Epithelial cell of alveolus of lung (primary cell): ENCODE measurements at places on chromosomes 7 and 10. TPM values are rescaled to one million over a fixed set of nuclear protein-coding genes. Genes with fewer than 3 reads are reported as not detected.

Gene AFAP1L2
- 5.3 and 8.8 TPM in 2 replicates for total RNA-seq

Gene STK17A
- 22.8 and 77.4 TPM in 2 replicates for total RNA-seq

Gene SP4
- total RNA-seq = 2.0 and 4.7 TPM in 2 replicates

Gene FGFBP3
- 0.52 and 2.2 TPM in 2 replicates for total RNA-seq

Gene PDGFA
- total RNA-seq = 1.5 and 23.4 TPM in 2 replicates

Gene LMTK2
- total RNA-seq = 7.5 and 10.5 TPM in 2 replicates

Gene GOLGA7B
- not detected in 2 replicates for total RNA-seq

Gene SFTPA2
- total RNA-seq = not detected in 2 replicates

Gene GIMAP1
- under 0.01 TPM in 1 of 2 replicates, not detected in the other for total RNA-seq

Gene MORN4
- 3.4 and 7.4 TPM in 2 replicates for total RNA-seq

Gene SLC26A4
- 0.40 and 0.78 TPM in 2 replicates for total RNA-seq

Gene SNX10
- total RNA-seq = 0.24 and 0.26 TPM in 2 replicates

Gene CRYGN
- not detected in 2 replicates for total RNA-seq

Gene TEX36
- not detected in 2 replicates for total RNA-seq

Gene KLF14
- total RNA-seq = 0.13 TPM in 1 of 2 replicates, not detected in the other

Gene OR13A1
- total RNA-seq = 0.08 TPM in 1 of 2 replicates, not detected in the other
